Aorta (tissue), 5 donors: ENCODE measurements at places on chromosomes 11 and 22.

DNA sequence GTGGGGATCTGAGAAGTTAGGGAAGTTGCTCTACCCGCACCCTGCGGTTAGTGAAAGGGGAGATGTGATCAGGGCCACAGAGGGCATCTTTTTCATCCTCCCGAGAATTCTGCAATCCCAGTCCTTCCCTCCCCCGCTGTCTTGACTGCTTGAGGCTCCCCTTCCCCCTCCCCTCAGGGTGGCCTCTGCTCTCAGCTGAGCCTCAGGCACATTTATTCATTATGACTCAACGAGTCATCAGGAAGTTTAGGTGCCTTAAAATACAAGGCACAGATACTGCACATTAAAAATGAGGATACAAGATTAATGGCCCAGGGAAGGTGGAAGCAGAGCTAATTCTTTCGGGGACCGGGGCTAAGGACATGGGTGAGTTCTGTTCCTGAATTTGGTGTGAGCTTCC lies 104.0 kb downstream of the CACNA1I start:
- no peak for DNase-seq

- DNase-seq: no peak
Measured at GRCh38 chr11:2342557-2342956, 34.6 kb upstream of the CD81 start.

DNA sequence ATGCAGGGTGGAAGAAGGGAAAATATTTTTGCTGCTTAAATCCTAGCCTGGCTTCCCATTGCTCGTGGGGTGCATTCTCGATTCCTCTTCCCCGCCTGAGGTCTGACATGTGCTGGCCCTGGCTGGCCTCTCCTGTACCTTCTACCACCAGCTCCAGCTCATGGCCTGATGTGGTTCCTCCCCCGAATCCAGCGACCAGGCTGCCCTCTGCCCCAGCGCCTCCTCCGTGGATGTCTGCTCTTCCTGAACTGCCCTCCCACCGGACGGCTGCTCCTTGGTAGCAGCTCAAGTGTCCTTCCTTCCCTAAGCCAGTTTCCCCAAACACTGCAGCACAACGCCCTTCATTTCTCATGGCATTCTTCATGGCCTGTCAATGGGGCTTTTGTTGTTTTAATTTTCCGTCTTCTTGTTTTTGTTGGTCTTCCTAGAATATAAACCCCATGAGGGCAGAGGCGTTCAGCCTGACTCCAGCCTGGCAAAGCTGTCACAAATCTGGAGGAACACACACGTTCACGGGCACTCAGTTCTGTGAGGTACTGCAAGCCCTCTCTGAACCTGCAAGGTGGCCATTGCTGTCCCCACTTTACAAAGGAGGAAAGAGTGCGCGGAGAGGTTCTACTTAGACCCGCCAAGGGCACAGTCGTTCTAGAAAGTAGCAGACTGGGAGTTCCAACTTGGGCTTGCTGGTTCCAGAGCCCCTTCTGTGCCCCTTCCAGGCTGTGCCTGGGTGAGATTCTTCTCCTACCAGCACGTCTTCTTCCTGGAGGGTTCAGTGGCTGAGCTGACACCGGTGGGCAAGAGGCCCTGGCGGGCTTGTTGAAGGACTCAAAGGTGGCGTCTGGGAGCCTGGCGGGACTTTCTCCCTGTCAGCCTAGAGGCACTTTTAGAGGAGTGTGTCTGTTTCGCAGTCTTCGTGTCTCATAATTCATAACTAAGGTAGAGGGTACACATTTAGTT lies 953 bp upstream of the LRP5 start:
- peak; percentile 57 for DNase-seq

DNA sequence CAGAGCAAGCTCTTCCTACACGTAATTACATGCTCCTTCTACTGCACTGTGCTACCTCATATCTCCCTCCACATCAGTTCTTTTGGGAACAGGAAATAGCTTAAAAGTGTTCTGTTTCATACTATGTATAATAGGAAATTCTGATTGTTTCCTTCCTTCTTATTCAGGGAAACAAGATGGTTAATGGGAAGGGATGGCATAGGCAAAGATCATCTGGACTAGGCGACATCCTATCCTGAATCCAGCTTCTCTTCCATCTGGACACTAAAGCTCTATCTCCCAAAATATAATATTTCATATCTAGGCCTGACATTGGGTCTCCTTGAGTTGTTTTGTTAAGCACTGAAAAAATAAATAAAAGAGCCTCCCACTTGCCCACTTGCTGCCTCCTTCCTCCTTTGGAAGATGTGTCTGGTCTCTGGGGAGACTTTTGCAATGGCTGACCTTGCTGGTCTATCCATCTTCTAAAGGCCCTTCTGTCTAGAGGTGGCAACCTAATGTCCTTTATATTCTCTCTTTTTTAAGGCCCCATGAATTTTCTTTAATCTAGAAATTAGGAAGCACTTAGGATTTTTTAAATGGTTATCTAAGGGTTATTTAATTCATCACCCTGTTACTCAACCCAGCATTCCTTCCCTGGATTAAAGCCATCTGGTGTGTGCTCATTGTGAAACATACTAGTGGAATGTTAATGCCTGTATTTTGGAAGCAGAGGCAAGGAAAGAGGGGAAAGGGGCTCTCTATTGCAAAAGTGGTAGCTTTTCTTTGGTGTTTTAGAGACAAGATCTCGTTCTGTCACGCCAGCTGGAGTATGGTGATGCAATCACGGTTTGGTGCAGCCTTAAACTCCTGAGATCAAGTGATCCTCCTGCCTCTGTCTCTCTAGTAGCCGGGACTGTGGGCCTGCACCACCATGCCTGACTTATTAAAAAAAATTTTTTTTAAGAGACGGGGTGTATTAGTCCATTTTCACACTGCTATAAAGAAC lies 20.6 kb downstream of the CLMP start:
- DNase-seq: no peak

DNA sequence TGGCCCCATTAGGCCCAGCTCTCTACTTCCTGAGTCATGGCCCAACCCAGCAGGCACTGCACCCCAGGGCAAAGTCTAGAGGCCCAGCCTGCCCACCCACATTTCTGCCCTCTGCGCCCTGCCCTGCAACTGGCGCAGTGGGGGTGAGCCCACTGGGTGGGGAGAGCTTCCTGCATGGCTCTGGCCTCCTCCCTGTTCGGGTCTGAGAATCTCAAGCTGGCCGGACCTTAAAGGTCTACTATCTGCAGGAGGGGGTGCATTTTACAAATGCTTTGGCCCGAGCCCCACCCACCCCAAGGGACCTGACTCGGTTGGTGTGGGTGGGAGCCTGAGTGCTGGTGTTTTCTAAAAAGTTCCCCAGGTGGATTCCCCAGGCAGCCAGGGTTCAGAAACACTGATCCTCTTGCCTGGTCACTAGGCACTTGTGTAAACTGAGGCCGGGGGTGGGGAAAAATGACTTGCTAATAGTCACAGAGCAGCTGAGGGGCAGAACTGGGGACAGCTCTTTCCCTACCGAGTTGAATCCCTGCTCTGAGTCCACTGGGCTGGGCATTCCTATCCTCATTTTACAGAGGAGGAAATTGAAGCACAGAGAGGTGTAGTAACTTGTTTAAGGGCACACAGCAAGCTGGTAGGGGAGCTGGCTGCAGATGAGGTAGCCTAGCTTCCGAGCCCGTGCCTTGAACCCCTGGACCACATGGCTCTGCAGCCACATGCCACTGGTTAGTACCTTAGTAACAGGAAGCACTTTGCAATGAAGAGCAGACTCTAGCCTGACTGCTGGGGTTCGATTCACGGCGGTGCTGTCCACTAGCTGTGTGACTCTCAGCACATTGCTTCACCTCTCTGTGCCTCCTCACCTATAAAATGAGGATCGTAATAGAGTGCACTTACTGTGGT lies 36.3 kb downstream of the CD82 start:
- no peak for DNase-seq

GRCh38 chr11:44955015-44955738 lies 4.5 kb upstream of the TP53I11 start:
- DNase-seq: peak; percentile 80

DNA sequence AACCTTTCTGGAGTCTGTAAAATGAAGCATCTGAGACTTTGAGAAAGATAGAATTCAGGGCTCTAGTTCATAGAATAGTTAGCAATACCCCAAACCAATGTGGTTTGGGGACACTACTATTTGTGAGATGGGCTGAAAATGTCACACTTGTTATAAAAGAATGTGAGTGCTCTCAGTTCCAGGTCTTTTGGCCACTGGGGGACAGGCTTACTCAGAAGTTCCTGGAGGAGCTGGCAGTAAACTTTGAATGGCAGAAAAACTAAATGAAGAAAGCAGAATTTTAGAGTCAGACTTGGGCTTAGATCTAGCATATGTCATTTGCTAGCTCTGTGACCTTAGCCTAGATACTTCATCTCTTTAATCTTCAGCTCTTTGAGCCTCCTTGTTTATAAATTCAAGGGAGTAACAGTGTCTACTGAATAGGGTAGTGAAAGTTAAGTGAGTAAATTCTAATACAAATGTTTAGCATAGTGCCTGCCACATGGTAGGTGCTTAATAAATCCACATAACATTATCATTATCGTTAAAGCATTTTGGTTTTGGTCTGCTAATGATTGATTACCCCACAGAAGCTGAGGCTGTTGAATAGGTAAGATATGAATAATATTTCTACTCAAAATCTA lies 3.7 kb downstream of the LYVE1 start:
- DNase-seq: no peak

DNA sequence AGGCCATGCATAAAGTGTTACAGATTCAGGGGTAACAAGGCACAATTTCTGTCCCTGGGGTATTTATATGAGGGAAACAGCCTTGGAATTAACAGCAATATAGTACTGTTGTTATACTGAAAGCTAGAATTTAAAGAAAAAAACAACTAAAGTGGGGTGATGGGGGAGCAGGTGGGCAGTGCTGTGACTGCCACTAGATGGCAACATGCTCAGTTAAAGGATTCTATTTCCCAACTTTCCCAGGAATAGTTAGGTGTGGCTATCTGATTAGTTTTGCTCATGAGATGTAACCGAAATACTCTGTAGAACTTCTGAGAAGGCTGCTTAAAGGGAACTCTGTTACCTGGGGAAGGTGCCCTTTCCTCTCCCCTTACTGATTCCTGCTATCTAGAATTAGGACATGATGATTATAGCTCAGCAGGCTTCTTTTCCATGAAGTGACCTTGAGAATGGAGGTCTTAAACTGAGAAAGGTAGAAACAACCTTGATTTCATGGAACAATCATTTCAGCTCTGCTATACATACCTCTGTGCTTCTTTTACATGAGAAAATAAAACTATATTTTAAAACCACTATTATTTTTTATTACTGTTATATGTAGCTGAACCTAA lies 102.6 kb downstream of the RELT start:
- DNase-seq: no peak

GRCh38 chr11:72736452-72737069 lies 15.6 kb downstream of the ARAP1 start:
- DNase-seq: no peak

GRCh38 chr11:20003351-20003750 lies 156.9 kb downstream of the DBX1 start:
- DNase-seq: no peak

DNA sequence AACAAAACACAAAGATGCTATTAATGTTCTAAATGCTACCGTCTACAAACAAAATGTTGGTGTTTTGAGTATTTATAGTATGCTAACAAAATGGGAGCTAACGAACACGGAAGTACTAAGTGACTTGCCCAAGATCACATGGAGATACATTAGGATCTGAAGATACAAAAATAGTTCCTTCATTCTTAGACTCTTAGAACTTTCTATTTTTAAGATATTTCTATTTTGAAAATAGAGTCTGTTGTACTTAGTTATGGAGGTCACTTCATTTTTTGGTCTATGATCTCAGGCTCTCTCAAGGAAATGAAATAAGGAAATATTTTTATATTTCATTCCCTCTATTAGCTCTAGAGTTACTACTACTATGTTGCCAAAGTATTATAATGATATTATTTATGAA lies 64.2 kb downstream of the APOL5 start:
- DNase-seq: no peak

DNA sequence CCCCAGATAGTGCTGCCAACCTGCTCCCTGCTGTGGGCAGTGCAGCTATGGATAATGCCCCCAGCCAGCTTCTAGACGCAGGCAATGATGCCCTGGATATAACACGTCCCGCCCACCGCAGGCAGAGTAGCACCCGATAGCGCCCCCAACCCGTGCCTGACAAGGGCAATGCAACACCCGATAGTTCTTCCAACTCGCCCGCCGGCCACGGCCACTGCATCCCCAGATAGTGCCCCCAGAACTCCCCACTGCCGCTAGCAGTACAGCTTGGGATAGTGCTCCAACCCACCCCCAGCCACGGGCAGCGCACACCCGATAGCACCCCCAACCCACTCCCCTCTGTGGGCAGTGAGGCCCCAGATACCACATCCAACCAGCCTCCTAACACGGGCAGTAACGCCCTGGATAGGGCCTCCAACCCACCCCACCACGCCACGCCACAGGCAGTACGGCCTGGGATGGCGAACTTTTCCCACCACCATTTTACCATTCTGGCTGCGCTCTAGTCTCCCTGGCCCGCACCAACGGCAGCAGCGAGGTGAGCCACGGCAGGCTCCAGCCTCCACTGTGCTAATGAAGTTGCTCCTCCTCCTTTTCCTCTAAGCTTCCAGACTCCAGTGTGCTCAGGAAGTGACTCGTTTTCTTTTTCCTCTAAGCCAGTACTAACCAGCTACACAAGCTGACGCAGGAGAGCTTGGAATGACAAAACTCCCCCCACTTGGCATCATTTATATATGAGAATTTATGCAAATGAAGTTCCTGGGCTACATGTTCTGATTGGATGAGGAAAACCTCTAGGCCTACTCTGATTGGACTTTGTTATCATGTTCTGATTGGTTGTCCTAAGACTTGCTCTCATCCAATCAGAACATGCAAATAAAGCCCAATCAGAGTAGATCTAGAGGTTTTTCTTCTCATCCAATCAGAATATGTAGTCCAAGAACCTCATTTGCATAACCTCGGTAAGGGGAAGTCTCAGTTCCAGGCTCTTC lies 3.0 kb upstream of the RFPL3 start:
- DNase-seq: no peak

- no peak for DNase-seq
Measured at GRCh38 chr11:8060146-8060719, 20.8 kb upstream of the TUB start.

DNA sequence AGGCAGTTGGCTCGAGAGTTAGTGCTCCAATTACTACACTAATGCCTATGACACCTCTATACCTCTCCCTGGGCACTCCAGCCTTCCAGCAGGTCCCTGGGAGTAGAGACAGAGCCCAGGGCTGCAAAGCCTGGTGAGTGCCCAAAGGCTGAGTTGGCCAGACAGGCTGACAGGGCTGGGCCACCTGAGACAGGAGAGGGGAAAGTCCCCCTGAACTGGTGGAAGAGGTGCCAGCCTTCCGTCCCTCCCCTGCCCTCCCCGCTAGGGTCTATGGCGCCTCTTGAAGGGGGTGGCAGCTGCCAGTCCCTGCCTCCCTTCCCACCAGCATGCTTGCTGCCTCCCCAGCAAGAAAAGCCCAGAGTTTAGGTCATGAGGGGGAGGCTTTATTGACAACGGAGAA lies 3.0 kb downstream of the KCNJ11 start:
- DNase-seq: no peak

- DNase-seq: no peak
Measured at GRCh38 chr11:117385906-117386305, 58.3 kb downstream of the CEP164 start.

GRCh38 chr22:39528080-39528661 lies 4.4 kb downstream of the RPS19BP1 start:
- DNase-seq: no peak
